ENCODE measurements at places on chromosomes 7 and 10. TPM values are rescaled to one million over a fixed set of nuclear protein-coding genes. Genes with fewer than 3 reads are reported as not detected.

Gene CALML5
- not detected for polyA plus RNA-seq

Gene MYL10
- polyA plus RNA-seq, result 17.5 TPM

Gene PPP1R9A
- polyA plus RNA-seq, result 14.8 TPM

Gene FAM237B
- polyA plus RNA-seq, result not detected

Gene AOAH
- polyA plus RNA-seq, result 2.4 TPM

Gene AP5Z1
- polyA plus RNA-seq, result 16.1 TPM

Gene ADAM22
- 7.3 TPM for polyA plus RNA-seq

Gene AGBL3
- polyA plus RNA-seq, result 2.1 TPM

Gene LIPF
- 0.16 TPM for polyA plus RNA-seq

Gene CDNF
- 2.8 TPM for polyA plus RNA-seq

Gene FRAT2
- 4.5 TPM for polyA plus RNA-seq

Gene NEUROD6
- not detected for polyA plus RNA-seq

Gene FAM25C
- polyA plus RNA-seq, result not detected

Gene PILRB
- 39.8 TPM for polyA plus RNA-seq

Gene CDHR3
- 8.2 TPM for polyA plus RNA-seq

Gene NDUFA5
- 110 TPM for polyA plus RNA-seq

Gene ZNF365
- polyA plus RNA-seq, result 0.17 TPM

Gene CNTNAP2
- polyA plus RNA-seq, result 13.4 TPM

Gene CDHR1
- polyA plus RNA-seq, result 0.60 TPM

Gene OR6B1
- not detected for polyA plus RNA-seq

Gene ADCYAP1R1
- polyA plus RNA-seq, result 9.4 TPM

Measured in muscle of leg (tissue), 16 donors.